ENCODE measurements at places on chromosomes 13 and 19. TPM values are rescaled to one million over a fixed set of nuclear protein-coding genes. Genes with fewer than 3 reads are reported as not detected.

- no peaks in the 10 kb centered on the region for H3K36me3 ChIP-seq
- DNase-seq, result no peak
- H3K27me3 ChIP-seq, result peaks cover 64% of the 10 kb centered on the region
- H3K4me1 ChIP-seq, result peaks cover 8% of the 10 kb centered on the region
- H3K27ac ChIP-seq, result no peak overlapping the region
- no peak overlapping the region for H3K4me3 ChIP-seq
These were observed 61.4 kb upstream of the NFIC start for GRCh38 chr19:3304871-3305423.

DNA sequence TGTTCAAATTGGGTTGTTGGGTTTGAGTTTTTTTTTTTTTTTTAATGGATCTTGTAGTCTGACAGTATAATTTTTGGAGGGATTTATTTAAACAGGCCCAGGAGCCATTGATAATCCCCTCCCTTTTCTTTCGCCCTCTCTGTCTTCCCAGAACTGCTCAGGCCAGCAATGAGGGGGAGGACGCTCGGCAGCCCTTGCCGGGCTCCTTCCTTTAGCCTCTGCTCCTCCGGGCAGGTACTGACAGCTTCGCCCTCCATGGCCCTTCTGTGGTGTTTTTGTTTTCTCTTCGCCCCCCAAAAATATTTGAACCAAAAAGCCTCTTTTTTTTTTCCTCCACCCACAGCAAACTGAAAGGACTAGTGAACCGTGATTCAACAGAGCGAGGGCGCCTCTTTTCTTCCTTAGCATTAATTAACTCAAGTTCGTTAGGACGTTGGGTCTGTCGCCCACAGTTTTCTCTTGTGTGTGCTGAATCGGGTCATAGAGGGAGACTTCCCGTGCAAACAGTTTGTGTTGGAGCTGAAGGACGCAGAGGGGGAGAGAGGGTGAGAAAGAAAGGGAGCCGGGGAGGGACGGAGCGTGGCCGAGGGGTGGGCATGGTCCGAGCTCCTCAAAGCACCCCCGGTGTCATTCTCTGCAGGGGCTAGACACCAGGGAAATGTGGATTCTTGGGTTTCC, 21.5 kb downstream of the NFIX start:
- peaks cover 98% of the 10 kb centered on the region for H3K4me1 ChIP-seq
- DNase-seq, result no peak
- peak overlapping the region; percentile 77 for H3K27ac ChIP-seq
- no peaks in the 10 kb centered on the region for H3K36me3 ChIP-seq

DNA sequence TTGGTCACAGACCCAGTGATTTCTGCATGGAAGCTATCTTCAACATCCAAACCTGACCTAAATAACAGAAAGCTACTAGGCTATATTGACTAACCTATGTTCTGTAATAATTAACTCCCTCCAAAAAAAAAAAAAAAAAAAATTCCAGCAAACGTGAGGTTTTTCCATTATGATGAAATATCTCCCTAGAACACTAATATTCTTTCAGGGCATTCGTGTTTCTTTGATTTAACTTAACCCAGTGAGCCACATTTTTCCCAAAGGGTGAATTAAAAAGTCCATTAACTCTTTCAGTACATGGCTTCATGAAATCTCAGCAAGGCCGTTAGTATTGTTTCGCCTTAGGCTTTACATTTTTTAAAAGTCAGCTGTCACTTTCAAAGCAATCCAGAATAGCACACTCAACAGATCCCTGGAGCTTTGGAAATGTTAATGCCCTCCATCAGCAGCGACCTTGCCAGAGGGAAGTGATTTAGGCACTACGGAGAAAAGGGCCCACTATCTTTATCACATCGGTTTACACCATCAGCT, 175.8 kb downstream of the DCT start:
- DNase-seq, result no peak
- H3K4me3 ChIP-seq, result no peak overlapping the region
- no peaks in the 10 kb centered on the region for H3K4me1 ChIP-seq
- H3K27me3 ChIP-seq, result no peaks in the 10 kb centered on the region
- no peak overlapping the region for H3K27ac ChIP-seq
- H3K36me3 ChIP-seq, result no peaks in the 10 kb centered on the region

- H3K27me3 ChIP-seq, result no peaks in the 10 kb centered on the region
- H3K27ac ChIP-seq, result no peak overlapping the region
- DNase-seq, result no peak
- no peaks in the 10 kb centered on the region for H3K4me1 ChIP-seq
- H3K36me3 ChIP-seq, result no peaks in the 10 kb centered on the region
- H3K4me3 ChIP-seq, result no peak overlapping the region
These were observed 175.2 kb downstream of the ENOX1 start for GRCh38 chr13:43611281-43612273.

GRCh38 chr19:13234518-13234917, 84.3 kb downstream of the IER2 start:
- no peaks in the 10 kb centered on the region for H3K36me3 ChIP-seq
- H3K4me1 ChIP-seq, result peaks cover 6% of the 10 kb centered on the region
- H3K27me3 ChIP-seq, result peaks cover 14% of the 10 kb centered on the region
- DNase-seq, result no peak
- H3K4me3 ChIP-seq, result no peak overlapping the region

GRCh38 chr19:6971366-6971765, 49.9 kb downstream of the MBD3L2B start:
- no peak for DNase-seq
- H3K27me3 ChIP-seq, result no peaks in the 10 kb centered on the region
- peaks cover 3% of the 10 kb centered on the region for H3K4me1 ChIP-seq
- H3K27ac ChIP-seq, result no peak overlapping the region
- no peak overlapping the region for H3K4me3 ChIP-seq

DNA sequence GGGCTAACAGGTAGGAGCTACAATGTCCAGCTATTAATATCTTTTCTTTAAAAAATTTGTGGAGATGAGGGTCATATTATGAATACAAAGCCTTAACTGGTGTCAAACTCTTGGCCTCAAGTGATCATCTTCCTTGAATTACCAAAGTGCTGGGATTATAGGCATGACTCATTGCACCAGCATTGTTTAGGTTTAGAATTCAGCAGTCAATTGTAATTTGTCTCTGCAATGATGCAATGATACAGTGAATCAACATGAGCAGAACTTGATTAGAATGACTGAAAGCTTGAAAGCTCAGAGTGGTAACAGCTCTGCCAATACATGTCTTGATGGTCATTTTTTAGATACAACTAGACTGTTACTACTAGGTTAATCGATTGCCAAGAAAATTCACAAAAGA, 752.8 kb upstream of the MIR17HG start:
- H3K4me1 ChIP-seq, result no peaks in the 10 kb centered on the region
- H3K27me3 ChIP-seq, result no peaks in the 10 kb centered on the region
- DNase-seq, result no peak
- H3K27ac ChIP-seq, result no peak overlapping the region

- no peak overlapping the region for H3K27ac ChIP-seq
- H3K27me3 ChIP-seq, result no peaks in the 10 kb centered on the region
- no peak for DNase-seq
These were observed 250.9 kb downstream of the LIG4 start for GRCh38 chr13:107964395-107964794.

DNA sequence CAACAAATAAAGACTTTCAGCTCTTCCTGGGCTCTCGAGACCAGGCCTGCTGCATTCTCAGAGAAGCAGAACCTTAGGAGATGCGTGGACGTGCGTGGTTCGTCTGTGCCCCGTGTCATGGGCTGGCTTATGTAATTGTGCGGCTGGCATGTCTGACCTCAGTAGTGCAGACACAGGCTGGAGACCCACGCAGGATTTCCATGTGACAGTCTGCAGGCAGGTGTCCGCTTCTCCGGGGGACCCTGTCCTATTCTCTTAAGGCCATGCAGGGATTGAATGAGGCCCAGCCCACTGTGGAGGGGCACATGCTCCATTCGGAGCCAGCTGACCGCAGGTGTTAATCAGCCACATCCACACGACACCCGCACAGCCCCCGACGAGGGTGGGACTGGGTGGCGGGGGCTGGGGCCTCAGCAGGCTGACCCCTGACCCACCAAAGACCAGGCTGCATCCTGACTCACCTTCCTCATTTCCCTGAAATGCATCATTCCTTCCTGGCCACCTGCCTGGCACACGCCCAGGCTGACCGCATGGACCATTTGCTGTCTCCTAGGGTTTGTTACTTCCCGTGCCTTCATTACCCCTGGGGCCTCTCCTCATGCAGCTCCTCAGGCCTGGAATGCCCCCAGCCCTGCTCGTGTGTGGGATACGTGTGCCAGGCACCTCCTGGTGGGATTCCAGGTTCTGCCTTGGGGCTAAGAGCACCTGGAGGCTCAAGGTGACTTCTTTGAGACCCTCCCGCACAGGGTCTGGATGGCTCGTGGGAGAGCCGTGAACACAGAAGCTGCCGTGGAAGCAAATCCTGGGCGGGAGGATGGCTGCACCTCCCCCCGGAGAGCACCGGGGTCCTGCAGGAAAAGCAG, 10.7 kb upstream of the MCF2L start:
- H3K4me3 ChIP-seq, result no peak overlapping the region
- H3K4me1 ChIP-seq, result peaks cover 6% of the 10 kb centered on the region
- no peaks in the 10 kb centered on the region for H3K36me3 ChIP-seq
- no peak overlapping the region for H3K27ac ChIP-seq

DNA sequence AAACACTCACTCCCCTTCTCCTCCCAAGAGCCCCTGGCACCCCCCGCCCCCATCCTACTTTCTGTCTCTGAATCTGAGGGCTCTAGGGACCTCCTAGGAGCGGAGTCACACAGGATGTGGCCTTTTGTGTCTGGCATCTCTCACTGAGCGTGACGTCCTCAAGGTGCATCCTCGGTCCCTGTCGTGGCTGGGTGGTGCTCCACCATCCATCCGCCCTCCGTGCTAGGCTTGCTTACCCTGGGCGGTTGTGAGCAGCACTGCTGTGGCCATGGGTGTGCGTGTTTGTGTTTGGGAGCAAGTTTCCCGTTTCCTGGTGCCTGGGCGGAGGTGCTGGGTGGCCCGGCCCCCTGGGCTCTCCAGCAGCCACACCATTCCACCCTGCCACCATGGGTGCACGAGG, 12.2 kb downstream of the PLEKHJ1 start:
- H3K4me1 ChIP-seq, result no peaks in the 10 kb centered on the region
- H3K36me3 ChIP-seq, result peaks cover 100% of the 10 kb centered on the region
- no peak for DNase-seq
- H3K27me3 ChIP-seq, result no peaks in the 10 kb centered on the region

- H3K27me3 ChIP-seq, result no peaks in the 10 kb centered on the region
- H3K4me1 ChIP-seq, result peaks cover 43% of the 10 kb centered on the region
These were observed 2.7 kb downstream of the GYS1 start for GRCh38 chr19:48990400-48990799.

DNA sequence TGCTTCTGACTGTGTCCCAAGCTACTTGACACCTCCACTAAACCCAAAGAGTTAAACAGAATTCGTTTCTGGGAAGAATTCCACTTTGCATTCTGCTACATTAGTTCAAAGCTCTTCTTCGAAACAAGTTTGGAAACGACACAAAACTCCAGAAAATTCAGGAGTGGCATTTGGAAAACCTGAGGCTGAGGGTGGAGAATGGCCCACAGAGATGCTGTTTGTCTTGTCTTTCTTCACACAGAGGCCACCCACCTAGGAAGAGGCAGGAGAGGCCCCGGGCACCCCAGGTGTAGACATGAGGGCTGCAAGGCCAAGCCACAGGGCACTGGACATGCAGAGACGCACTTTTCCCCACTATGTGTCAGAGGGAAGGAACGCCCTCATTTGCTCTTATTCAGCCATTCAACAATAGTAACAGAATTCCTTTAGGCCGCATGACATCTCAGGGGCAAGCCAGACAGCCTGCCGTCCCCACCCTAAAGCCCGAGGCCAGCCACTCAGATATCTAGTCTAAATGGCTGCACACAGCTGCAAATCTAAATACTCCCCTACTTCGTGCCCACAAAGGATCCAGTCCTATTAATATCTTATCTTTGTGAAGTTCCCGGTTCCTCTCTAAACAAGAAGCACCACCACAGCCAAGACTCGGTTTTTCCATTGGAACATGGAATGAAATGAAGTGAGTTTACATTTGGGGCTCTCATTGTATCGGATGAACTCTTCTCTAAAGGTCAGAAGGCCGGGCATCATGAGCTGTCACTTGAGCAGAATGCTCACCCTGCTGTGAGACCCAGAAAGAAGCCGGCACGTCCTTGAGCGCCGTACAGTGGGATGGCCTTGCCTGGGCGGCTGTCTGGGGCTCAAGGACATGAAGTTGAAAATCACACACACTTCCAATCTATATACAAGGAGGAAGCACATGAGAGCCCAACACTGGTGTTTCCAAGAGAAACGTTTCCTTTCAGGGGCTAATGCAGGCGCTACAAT, 19.8 kb downstream of the COL4A1 start:
- peak overlapping the region; percentile 23 for H3K27ac ChIP-seq
- no peaks in the 10 kb centered on the region for H3K36me3 ChIP-seq
- no peak overlapping the region for H3K4me3 ChIP-seq
- DNase-seq, result no peak
- peaks cover 13% of the 10 kb centered on the region for H3K4me1 ChIP-seq

DNA sequence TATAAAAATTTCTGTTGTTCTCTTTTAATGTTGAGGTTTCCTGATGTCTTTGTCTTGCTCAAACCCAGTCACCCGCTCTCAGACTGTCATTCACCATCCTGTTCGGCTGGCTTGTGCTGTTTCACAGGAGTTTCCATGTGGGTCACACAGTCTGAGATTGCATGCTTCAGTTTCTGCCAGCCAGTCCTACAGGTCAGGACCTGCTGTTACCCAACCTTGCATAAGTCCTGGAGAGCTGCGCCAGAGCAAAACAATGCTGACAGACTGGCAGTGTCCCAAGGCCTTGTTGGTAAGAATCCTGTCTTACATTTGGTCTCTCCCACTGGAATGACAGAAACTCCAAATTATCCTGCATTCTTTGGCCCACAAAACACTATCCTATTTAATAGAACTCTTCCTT, 340.0 kb upstream of the SLITRK5 start:
- H3K36me3 ChIP-seq, result no peaks in the 10 kb centered on the region
- H3K27me3 ChIP-seq, result no peaks in the 10 kb centered on the region
- no peaks in the 10 kb centered on the region for H3K4me1 ChIP-seq
- DNase-seq, result no peak
- no peak overlapping the region for H3K27ac ChIP-seq

DNA sequence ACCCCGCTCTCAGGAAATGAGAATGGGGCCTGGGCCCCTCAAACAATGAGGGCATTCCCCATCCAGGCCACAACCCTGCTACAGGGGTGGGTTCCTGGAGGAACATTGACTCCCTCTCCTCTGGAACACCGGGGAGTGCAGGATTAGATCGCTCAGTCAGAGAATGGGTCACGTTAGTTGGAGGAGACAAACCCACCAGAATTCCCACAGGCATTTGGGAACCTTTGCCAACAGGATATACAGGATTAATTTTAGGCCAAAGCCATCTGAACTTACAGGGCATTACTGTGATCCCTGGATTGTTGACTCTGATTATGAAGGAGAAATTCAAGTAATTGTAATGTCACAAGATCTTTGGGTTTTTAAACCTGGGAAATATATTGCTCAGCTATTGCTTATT, 2.6 kb downstream of the ERVK3-1 start:
- no peak for DNase-seq
- no peaks in the 10 kb centered on the region for H3K27me3 ChIP-seq
- H3K4me1 ChIP-seq, result peaks cover 8% of the 10 kb centered on the region
- H3K36me3 ChIP-seq, result peaks cover 62% of the 10 kb centered on the region
- H3K27ac ChIP-seq, result no peak overlapping the region

Gene ABCA7
- polyA plus RNA-seq, result 4.9 TPM

Gene FCGBP
- polyA plus RNA-seq, result 10.7 TPM

Gene ARMC6
- polyA plus RNA-seq, result 31.0 TPM

Gene SOX1
- polyA plus RNA-seq, result not detected

Data from left lung (tissue), 14 donors.